Stimulated activated naive CD8-positive, alpha-beta T cell treated with anti-CD3 and anti-CD28 coated beads, Interleukin-15, amount 100 ng/mL, for 72 hours (primary cell): ENCODE measurements at places on chromosomes 3 and 15.

- DNase-seq, result no peak
Observed at GRCh38 chr3:136277115-136277514, 27.0 kb downstream of the PCCB start.

- DNase-seq, result no peak
Observed at GRCh38 chr3:16134173-16134928, 40.1 kb upstream of the GALNT15 start.

- DNase-seq, result no peak
Observed at GRCh38 chr3:190864002-190864401, 1.5 kb upstream of the GMNC start.

DNA sequence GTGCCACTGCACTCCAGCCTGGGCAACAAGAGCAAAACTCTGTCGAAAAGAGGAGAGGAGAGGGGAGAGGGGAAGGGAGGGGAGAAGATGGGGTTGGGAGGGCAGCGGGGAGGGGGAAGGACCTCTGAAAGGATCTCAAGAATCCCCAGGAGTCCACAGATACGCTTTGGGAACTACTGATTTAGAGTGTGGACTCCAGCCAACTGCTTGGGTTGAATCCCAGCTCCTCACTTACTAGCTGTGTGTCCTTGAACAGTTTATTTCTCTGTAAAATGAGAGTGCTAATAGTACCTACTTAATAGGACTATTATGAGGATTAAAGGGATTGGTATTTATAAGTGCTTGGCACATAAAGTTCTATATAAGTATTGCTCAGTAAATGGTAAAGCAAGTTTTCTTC is 45.0 kb upstream of the FAH start:
- DNase-seq, result no peak

DNA sequence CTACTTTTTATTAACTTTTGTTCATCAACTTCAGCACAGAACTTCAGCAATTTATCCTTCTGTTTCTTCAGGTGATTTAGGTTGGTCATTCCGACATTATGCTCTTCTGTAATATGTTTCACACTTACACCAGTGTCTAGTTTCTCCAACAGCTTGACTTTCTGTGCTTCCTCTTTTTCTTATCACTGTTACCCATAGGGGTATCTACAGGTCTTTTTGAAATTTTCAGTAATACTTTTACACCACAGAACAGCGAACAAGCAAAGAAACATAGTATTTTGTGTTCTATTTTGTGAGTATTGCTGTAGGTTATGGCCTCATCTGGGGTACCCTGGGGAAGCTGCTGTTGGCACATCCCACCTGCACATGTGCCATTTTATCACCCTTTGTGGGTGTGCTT is 260.7 kb downstream of the NSUN3 start:
- no peak for DNase-seq
